Tibial nerve (tissue), 4 donors: ENCODE measurements at places on chromosomes 1 and 21.

GRCh38 chr1:161981126-161981525 is 42.5 kb downstream of the OLFML2B start:
- no peak for DNase-seq

DNA sequence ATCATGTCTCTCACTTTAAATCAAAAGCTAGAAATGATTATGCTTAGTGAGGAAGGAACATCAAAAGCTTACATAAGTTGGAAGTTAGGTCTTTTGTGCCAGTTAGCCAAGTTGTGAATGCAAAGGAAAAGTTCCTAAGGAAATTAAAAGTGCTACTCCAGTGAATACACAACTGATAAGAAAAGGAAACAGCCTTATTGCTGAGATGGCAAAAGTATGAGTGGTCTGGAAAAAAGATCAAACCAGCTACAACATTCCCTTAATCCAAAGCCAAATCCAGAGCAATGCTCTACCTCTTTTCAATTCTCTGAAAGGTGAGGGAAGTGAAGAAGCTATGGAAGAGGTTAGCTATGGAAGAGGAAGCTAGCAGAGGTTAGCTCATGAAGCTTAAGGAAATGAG is 378.7 kb downstream of the KCNT2 start:
- DNase-seq: no peak

DNA sequence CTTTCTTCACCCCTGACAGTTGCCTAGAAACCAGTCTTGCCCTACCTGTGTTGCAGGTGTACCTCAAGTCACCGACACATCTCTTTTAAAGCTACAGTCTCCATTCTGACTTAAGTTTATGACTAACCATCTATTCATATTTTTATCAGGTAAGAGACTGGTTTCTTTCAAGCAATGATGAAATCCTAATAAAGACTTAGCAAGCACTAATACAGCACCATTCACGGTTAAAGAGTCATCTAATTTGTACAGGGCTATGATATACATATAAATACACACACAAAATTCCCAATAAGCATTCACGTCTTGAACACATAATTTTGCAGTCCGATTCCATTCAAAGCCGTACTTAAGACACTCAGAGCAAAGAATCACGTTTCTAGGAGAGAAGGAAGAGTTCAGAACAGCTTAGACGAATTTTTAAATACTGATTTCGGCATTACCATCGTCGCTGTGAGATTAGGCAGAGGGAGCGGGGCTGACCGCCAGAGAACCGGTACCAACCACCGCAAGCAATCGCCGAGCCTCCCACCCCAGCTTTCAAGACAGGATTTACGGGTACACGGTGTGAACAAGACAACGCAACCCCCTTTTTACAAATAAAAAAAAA is 943 bp downstream of the ERRFI1 start:
- no peak for DNase-seq

- DNase-seq: no peak
These were observed 38.9 kb downstream of the SYT2 start for GRCh38 chr1:202671399-202671798.

DNA sequence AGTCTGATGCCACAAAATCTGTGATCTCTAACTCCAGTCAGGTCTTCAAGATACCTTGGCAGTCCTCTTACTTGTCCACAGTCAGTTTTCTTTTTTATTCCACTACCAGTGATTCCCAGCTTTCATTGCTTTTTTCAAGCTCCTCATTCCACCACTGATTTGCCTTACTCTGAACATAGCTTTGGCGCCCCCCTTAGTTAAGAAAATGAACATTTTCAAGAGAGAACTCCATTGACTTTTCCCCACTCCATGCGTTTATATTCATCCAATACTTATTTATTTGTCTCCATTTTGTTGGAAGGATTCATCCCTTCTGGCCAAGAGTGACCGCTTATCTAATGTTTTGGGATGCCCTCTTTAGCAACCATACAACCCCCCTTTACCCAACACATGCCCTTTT is 33.9 kb upstream of the IPO9 start:
- no peak for DNase-seq

DNA sequence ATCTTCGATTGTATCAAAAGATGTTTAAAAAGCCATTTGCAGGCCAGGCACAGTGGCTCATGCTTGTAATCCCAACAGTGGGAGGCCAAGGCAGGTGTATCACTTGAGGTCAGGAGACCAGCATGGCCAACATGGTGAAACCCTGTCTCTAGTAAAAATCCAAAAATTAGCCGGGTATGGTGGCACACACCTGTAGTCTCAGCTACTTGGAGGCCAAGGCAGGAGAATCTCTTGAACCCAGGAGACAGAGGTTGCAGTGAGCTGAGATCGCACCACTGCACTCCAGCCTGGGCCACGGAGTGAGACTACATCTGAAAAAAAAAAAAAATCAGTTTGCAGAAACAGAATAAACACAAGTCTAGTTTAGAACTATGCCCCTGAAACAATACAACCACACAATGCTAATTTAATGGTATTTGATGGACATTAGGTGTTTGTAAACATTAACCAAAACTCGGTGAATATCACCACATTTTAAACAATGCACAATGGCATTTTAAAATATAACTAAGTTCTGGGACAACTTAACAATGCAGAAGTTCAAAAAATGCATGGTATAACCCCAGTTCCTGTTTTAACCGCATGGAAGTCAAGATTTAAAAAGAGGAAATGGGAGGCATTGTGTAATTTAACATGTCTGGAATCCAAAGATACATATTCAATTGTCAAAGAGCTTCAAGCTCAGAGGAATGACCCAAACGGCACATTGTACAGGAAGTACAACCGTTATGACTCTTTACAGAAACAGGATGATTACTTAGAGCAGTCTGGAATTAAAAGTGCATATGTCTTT is 7.1 kb upstream of the PTTG1IP start:
- DNase-seq: peak; percentile 29

DNA sequence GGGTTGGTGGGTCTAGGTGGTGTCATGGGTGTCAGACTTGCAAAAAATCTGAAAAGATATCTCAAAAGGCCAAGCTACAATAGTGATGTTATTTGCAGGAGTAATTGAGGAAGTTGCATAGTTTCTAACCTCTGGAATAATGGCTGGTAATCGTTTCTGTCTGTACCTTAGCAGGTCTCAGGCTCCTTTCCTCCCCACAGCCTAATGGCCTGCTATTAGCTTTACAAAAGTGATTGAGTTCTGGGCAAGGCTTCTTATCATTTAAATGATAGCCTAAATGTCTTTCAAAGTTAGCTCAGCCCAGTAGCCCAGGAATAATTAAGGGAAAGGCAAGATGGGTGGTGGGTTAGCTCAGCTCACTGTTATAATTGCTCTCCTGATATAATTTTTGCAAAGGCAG is 37.7 kb upstream of the IGSF5 start:
- DNase-seq: no peak

DNA sequence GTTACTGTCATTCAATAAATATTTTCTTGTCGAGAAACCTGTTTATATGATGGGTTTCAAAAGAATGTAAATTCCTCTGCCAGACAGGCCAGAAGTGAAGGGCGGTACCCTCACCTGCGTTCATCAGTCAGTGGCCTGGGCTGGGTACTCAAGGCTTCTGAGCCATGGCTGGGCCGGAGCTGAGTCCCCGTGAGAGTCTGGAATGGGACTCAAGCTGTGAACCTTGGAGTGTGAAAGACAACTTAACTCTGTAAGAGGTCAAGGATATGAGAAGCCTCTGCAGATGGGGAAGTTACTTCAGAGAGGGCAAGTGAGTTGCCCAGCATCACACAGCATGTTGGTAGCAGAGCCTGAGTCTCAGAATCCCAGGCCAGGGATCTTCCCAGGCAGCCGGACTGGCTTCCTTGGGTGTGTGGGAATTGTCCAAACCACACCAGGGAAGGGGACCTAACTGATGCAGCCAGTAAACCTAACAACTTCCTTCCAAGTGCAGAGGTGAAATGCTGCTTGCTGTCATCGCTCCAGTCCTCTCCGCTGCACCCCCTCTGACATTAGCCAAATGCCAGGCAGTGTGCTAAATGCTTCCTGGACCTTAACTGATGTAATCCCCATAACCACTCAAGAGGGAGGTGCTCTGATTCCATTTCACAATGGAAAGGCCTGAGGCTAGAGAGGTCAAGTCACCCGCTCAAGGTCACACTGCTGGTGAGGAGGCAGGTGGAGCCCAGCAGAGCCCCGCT is 4.8 kb downstream of the DISP3 start:
- no peak for DNase-seq

- DNase-seq: no peak
These were observed 17.6 kb upstream of the MAP1LC3C start for GRCh38 chr1:242016479-242016878.

DNA sequence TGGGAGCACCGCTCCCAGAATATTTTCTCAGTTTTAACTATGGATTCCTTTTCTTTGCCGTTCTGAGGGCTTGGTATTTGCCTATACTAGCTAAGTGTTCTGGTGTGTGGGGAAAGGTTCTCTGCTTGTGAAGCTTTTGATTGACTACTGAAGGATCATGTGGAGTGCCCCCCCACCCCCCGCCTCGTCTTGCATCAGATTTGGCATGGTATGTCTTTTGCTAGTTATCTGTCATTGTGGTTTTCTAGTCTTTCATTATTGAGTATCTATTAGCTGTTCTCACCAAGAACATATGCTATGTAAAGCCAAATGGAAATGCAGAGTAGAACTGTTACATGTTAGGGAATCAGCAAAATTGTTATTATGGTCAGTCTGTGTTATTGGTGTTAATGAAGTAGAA is 58.3 kb downstream of the MACF1 start:
- DNase-seq: no peak
